ENCODE measurements at places on chromosomes 13 and 19.
A peak's percentile ranks its signal among the peaks of the same experiment; 100 is the strongest.

DNA sequence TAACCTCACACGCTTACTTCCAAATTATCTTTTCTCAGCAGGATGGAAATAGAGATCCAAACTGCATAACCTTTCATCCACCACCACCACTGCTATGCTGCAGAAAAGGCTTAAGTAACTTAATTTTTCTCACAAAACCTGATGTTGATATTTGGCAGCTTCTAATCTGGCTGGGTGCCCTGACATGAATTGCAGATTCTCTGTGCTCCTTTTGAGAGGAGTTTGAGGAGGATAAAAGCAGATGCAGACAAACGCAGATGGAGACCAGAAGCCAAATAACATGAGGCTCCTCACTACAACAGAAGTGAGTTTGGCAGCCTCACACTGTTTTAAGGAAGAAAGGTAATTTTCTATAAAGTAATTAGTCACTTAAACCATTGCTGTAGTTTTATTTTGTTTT lies 646.2 kb upstream of the ATXN8OS start:
- DNase-seq = no peak

DNA sequence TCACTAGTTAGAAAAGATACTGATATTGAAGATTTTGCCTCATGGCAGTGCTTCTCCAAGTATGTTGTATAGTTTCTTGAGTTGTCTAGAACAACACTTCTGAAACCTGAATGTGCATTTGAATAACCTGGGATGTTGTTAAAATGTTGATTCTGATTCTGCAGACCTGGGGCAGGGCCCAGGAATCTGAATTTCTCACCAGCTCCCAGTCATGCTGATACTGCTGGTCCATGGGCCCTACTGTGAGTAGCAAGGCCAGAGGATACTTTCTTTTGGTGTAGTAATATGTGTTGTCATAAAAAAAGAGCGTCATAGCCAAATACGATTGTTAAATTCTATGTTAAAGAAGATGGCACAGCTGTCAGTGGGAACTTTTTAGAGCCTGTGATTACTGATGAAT lies 41.6 kb upstream of the C1QTNF9 start:
- no peak for DNase-seq

DNA sequence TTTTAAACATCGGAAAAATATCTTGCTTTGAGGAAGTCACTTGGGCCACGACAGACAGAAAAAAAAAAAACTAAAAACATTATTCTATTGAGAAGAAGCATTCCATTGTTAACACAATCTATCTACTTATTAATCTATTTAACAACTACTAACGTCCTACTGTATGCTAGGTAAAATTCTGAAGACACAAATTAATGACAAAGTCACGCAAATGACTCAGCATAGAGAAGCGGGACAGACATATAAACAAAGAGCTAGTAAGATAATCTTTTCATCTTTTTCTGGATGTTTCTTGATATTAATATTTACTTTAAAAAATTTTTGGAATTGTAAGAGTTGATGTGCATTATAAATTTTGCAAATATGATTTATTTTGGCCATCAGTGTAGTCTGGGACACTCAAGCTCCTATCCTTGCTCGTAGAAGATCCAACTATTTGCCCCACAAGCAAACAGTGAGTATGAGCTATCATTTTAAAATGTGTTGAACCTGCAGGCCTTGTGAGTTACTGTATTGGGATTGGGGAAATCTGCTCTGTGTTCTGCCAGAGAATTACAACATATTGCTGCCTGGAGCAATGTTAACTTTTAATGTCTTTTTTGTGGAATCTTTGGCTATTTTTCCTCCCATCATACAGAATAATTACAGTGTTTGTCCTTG lies 109.1 kb downstream of the PCDH9 start:
- DNase-seq = no peak

GRCh38 chr19:47626238-47626637 lies 17.3 kb downstream of the BICRA start:
- DNase-seq = no peak

DNA sequence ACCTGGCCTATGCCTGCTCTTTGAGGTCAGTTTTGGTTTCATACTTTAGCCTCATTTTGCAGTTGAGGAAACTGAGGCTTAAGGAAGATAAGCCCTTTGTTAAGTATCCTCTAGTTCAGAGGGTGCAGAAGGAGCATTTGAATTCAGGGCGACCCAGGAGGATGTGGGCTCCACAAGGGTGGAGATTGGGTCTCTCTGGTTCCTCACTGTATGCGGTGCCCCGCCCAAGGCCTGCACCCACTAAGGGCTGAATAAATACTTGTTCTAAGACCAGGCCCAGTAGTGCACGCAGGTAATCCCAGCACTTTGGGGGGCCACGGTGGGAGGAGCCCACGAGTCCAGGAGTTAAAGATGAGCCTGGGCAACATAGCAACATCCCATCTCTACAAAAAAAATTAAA lies 768 bp upstream of the SLC44A2 start:
- no peak for DNase-seq

DNA sequence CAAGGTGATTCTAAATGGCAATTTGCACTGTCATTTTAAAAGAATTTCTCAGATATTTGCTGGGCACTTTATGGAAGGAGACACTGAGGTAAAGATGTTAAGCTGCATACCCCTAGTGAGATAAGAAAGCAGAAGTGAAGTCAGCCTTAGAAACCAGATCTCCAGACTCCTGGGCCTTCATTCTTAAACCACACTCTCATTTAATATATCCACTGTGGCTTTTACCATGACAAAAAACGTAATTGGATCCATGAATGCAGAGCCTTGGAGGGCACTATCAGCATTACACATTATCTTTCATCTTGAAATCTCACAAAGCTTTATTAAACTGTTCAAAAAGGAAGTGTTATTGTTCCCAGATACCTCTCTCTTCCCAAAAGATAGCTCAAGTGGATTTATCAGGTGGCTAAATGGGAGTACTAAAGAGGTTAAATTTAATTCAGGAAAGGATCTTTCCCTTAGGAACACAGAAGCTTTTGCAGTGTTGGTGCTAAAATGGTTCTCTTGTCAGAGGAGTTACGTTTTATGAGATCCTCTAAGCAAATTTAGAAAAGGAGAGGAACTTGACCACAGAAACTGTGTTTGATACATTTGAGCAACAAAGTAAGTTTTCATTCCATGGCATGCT lies 1060.4 kb downstream of the EFNB2 start:
- DNase-seq = no peak

DNA sequence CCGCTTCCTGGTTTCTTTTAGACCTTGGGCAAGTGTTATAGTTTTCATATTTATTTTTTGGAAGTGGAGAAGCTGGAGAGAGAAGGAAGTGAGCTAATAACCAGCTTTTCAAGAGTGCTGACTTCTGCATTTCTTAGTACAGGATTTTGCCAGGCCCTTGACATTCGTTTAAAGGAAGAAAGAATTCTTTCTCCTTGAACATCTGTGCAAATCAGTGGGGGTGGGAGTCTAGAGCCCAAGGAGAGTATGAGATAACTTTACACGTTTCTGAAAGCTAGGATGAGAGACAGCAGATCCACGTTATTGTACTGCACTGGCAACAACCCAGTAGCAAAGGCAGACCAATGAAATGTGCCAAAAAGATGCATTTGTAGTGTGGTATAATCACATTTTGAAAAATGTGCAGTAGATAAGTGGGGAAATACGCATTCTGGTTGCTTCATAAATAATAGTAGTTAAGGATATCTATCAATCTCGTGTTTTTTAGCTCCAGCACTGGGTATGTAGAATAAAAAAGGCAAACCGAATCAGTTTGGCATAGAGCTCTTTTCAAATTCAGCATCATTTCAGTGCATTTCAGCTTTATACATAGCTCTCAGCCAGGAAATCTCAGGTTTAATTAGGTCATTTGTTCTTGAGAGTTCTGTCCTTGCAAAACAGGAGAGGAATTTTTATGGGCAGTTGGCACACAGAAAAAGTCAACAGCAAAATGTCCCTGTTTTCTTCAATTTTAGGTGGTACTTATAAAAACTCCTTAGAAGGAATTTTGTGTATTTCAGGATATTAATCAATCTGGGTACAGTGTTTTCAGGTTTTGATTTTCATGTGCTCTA lies 4.3 kb downstream of the RNF113B start:
- no peak for DNase-seq

DNA sequence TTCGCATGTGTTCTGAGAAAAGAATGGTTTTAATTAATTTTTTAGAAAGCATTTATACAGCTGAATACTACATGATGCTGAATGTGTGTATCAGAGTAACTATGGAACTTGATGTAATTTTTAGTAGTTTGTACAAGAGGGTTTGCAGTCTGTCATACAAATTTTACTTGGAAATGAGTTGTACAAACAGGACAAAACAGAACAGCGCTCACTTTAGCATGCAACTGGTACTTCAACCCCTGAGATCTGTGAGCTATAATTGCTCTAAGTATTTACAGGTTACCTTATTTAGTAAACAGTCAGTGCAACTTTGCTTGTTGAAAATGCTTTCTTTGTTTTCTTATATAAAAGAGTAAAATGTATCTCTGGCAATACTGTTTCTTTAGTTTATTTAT lies 706 bp downstream of the TNFRSF19 start:
- no peak for DNase-seq

GRCh38 chr13:49023431-49023830 lies 47.7 kb downstream of the FNDC3A start:
- DNase-seq = no peak

DNA sequence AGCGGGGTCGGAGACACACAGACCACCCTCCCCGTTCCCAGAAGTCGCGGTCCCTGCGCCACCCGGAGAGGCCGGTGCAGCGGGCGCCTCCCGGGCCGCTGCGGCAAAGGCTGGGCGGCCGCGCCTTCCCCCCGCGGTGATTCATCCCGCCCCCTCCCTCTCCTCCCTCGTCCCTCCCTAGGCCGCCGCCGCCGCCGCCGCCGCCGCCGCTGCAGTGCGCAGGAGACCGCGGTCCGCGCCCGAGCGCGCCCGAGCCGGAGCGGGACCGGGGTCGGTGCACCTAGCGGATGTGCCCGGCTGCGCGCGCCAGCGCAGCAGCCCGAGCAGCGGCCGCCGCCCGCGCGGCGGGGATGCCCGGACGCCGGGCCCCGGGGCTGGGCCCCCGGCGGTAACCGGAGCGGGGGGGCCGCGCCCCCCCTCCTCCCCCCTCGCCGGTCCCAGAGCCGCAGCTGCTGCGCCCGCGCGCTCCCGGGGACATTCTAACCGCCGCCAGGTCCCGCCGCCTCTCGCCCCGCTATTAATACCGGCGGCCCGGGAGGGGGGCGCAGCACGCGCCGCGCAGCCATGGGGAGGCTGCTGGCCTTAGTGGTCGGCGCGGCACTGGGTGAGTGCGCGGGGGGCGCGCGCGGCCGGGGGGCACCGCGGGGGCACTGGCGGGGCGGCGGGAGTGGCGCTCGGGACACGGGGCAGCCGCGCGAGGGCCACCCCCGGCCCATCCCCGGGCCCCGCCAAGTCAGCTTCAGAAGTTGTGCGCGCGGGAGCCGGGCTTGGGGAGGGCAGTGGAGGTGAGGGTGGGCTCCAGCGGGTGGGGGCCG lies at the start of gene SCN1B:
Gene SCN1B (plus strand): TSS at position 214 of the 815 bp plus-strand sequence. CDS start 351 bp downstream, at position 565.
- peak; percentile 42 for DNase-seq
